Neural crest cell (in vitro differentiated cells): ENCODE measurements at places on chromosomes 16 and 17. TPM values are rescaled to one million over a fixed set of nuclear protein-coding genes. Genes with fewer than 3 reads are reported as not detected.

DNA sequence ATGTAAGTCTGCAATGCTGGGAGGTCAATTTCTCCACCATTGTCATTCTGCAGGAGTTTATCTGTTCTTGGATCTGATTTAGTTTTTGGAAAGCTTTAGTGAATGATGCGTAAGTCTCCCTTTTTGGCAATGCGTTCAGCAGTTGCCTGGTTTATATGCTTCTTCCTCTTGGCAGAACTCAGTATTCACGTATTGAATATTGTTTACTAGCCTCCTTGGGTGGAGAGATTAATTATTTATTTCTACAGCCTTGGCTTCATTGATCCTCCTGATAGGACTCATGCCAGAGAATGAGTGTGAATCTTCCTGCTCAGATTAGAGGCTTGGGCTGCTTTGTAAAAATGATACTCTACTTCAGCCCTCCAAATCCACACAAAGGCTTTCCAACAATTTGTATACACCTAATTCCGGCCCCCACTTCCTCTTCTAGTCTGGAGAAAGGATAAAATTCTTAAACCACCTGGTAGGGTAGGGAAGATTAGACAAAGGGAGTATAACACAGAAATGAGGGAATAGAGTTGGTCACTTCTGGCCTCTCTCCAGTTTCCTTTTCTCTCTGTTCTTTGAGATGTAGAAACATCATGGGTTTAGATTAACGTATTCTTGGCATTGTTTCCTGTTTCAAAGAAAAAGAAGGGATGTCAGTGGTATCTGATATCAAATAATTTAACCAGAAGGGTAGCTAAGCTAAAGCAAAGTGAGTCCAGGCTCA is 929.8 kb downstream of the KCNJ2 start:
- DNase-seq = no peak

DNA sequence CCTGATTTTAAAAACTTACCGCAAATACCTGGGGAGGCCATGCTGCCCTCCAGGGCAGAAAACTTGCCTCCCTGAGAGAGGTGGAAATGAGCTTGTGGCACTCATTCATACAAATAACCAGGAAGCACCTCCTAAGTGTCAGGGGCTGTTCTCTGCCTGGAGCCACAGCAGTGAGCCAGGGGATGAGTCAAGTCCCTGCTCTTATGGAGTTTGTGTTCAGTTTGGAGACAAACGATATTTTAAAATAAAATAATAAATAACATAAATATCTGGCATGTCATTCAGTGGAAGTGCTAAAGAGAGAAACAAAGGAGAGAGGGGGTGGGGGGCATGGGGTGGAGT is 313.8 kb downstream of the C16orf95 start:
- DNase-seq = no peak

- no peak for DNase-seq
Measured at GRCh38 chr16:72959301-72959996, 88.5 kb downstream of the ZFHX3 start.

- no peak for DNase-seq
Measured at GRCh38 chr16:63195336-63195735, 1159.1 kb upstream of the CDH8 start.

- no peak for DNase-seq
Measured at GRCh38 chr17:38961413-38961812, 5.8 kb downstream of the FBXO47 start.

Gene TAOK1
- 80.9 and 81.9 TPM in 2 replicates for total RNA-seq

Gene SETD6
- 34.0 and 35.6 TPM in 2 replicates for total RNA-seq

Gene KRTAP16-1
- total RNA-seq = not detected in 2 replicates

Gene FOXN1
- not detected in 2 replicates for total RNA-seq
